ENCODE measurements at places on chromosomes 6 and 20. TPM values are rescaled to one million over a fixed set of nuclear protein-coding genes. Genes with fewer than 3 reads are reported as not detected.

DNA sequence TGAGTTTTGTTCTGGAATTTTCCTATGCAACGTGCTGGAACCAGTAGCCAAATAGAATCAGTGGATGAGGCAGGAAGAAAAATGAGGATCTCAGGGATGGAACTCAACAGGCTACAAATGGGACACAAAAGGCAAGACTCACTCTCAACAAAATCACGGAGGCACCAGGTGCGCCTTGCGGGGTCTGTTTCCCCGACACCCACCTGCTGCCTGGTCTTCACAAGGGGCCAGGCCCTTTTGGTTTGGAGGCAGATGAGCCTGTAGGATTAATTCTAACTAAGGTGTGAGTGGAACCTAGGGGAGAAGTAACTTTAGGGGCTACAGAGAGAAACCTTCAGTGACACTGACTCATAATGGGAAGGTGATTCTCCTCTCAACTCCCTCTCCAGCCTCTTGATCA is 56.5 kb downstream of the ZNF831 start:
- DNase-seq, result no peak

- no peak for DNase-seq
These were observed 492.1 kb downstream of the MAFB start for GRCh38 chr20:40196846-40197436.

- DNase-seq, result no peak
These were observed 180.2 kb upstream of the HDAC2 start for GRCh38 chr6:114151064-114151690.

GRCh38 chr6:25229671-25230321 is 49.4 kb upstream of the CARMIL1 start:
- no peak for DNase-seq

- no peak for DNase-seq
These were observed 567 bp upstream of the CTCFL start for GRCh38 chr20:57525328-57526086.

DNA sequence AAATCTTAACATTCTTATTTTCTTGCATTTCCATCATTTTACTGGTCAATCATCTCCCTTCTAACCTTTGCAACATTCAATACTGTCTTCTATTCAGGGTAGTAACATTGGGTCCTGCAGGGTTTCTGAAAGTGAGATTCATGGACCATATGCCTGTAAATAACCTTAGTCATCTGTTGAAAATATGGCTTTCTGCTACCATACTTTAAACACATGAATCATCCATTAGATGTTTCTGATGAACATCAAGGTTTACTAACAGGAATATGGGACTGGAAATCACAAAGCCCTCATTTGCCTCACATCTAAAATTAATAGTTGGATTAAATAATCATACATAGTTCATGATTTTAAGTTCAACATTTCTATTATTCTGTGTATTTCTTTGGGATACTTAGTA is 475.9 kb upstream of the MARCKS start:
- no peak for DNase-seq

DNA sequence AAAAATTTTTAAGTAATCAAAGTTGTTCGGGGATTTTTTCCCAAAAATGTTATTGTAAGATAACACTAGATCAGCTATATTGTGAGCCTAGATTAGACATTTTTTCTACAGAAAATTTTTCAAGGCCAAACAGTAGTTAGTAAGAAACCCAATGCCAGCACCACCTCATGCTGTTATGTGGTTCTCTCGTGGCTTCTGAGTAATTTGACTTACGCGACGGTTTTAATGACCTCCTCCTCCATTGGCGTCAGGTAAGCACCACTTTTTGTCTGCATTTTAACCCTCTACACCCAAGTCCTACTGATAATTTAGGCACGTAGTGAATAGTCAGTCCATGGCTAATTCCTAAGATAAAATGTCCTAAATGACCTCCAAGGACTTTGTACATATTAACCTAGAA is 9.7 kb downstream of the RPS6KA2 start:
- DNase-seq, result no peak

GRCh38 chr6:159691133-159691962 is 1.7 kb downstream of the SOD2 start:
- DNase-seq, result no peak

DNA sequence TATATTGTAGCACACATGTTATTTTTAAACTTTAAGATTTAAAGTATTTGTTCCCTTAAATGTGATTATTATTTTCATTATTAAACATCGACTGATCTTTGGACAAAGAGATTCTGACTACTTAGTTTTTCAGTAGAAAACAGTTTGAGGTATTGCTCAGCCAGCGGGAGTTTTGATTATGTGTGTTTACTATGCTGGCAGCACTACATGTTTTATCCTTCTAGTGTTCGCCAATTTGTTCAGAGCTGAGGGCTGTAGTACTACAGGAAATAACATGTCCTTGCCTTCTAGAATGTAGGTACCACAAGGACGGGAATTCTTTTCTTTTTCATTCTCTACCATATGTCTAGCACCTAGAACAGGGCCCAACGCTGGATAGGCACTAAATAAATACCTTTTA is 11.1 kb upstream of the LCA5 start:
- DNase-seq, result no peak

- DNase-seq, result no peak
These were observed 21.6 kb upstream of the MTRF1L start for GRCh38 chr6:153023977-153024708.

GRCh38 chr6:101286146-101286545 is 107.4 kb upstream of the GRIK2 start:
- no peak for DNase-seq

VWA7 gene
- total RNA-seq, result 8.0 TPM

PIGT gene
- 58.8 TPM for total RNA-seq

PBOV1 gene
- not detected for total RNA-seq

RSPO3 gene
- total RNA-seq, result 28.3 TPM

C6orf58 gene
- not detected for total RNA-seq

PSMB9 gene
- total RNA-seq, result 9.8 TPM
